OCI-LY7 (cell line): ENCODE measurements at places on chromosomes 6 and 20.

DNA sequence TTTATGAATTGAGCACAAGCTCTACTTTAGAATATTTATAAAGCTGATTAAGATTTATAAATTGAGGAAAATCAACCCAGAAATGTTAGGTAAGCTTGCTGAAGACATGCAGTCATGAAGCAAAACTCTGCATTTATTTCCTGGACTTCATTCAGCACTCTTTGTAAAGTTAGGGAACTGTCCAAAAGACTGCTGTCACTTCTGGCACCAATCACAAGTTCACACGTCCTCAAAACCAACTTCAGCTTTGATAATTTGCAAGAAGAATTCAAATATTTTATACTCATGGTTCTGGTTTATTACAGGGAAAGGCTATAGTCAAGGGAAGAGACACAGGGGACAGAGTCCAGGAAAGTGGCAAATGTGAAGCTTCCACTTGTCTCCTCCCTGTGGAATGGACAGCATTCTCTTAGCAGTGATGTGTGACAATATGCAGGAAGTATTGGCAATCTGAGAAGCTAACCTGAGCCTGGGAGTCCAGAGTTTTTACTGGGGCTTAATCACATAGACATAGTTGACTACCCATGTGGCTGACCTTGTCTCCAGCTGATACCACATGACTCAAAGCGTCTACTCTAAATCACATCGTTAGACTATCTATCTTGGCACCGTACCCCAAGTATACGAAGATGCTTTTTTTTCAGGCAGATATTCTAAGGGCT lies 85.4 kb downstream of the PPP1R14C start:
- no peak for DNase-seq

GRCh38 chr6:108476376-108476775 lies 84.3 kb upstream of the FOXO3 start:
- DNase-seq, result no peak

DNA sequence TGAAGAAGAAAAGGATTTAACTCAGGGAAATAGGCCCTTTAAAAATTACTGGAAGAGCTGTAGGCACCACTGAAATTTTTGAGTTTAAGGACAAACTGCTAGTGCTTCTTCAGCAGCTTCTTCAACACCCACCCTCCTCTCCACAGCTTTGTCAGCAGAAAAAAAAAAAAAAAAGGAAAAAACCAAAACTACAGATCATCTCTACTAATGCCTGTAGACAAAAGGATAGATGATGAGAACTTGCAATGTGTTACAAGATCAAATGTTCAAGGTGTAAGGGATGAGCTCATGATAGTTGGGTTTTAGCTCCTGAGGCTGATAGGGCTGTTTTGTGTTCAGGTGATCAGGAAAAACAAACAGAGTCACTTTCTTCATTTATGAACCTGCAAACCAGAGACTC lies 55.2 kb upstream of the PREP start:
- DNase-seq, result no peak

- no peak for DNase-seq
Measured at GRCh38 chr6:10082385-10082784, 332.5 kb downstream of the TFAP2A start.

DNA sequence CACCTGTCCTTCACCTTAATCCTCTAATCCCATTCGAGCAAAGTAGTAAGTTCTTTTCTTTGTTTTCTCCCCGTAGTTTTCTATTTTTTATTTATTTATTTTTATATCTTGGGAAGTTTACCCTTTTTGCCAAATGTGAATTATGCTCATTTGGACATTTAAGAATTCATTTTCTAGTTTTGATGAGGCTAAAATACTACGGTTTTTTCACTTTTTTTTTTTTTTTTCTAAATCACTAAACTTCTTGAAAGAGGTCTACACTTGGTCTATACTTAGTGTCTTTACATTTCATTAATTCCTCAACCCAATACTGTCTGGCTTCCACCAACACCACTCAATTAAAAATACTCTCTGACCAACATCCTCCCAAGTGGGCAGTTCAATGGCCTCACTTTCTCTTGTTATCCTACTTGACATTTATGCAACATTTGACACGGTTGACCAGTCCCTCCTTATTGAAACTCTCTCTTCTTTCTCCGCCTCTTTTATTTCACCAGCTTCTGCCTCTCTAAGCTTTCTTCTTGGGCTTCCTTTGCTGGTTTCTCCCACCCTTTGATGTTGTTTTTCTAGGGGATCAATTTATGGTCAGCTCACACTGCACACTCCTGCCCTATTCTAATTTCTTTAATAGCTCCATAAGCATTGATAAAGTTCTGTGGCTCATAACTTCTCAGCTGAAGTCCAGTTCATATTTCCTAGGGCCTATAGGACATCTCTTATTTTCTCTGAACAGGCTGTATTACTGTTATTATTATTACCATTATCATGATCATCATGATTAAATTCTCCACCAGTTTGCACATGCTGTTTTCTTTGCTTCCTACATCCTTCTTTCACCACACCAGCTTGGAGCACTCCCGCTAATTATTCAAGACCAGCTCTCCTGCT lies 72.6 kb upstream of the CITED2 start:
- no peak for DNase-seq

- no peak for DNase-seq
Measured at GRCh38 chr6:1315560-1316386, 3.9 kb downstream of the FOXQ1 start.

GRCh38 chr6:52000064-52000463 lies 87.3 kb downstream of the PKHD1 start:
- no peak for DNase-seq

DNA sequence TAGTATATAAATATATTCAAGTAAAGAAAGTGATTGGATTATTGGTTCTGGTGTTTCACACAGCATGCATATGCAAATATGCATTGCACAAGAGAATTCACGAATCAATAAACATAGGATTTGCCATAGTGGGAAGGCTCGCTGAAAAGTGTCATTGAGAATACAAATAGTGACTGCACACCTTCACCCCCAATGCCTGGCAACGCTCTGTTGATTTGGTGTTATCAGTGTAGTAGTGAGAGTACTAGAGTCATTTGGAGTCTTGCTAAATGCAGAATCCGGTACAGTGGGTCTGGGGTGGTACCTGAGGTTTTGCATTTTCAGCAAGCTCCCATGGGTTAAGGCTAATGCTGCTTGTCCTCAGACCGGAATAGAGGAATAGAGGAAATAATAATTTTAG lies 49.7 kb upstream of the NAA20 start:
- DNase-seq, result no peak

- DNase-seq, result no peak
Measured at GRCh38 chr6:119637768-119638167, 288.2 kb upstream of the MAN1A1 start.

DNA sequence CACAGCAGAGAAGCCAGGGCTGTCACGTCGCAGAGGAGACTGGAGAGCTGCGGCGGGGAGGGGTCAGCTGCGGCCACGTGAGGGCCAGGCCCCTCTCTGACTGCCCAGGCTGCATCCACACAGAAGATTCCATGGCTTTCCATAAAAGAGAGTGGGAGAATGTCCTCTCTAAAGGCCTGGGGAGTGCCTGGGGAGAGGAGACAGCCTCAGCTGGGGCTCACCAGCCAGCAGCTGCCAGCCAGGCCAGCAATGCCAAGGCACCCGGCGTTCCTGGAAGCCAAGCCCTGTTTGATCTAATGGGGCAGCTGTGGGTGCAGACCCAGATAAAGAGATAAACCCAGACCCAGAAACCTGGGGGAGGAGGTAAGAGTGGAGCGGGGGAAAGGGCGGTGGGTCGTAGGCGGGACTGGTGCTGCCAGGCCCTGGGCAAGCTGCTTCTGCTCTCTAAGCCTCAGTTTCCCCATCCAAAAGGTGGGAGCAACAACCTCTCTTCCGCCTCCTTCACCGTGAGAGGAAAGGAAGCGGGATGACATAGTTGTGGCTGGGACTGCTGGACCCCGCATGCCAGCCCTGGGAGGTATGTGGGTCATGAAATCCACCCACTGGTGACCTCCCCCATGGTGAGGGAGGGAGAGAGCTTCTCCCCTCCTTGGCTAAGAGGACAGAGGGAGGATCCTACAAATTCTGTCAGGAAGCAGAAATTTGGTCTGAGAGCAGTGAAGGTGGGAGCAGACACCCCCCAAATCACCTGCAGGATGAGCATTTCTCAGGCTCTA lies 3.1 kb upstream of the OSBPL2 start:
- DNase-seq, result no peak

DNA sequence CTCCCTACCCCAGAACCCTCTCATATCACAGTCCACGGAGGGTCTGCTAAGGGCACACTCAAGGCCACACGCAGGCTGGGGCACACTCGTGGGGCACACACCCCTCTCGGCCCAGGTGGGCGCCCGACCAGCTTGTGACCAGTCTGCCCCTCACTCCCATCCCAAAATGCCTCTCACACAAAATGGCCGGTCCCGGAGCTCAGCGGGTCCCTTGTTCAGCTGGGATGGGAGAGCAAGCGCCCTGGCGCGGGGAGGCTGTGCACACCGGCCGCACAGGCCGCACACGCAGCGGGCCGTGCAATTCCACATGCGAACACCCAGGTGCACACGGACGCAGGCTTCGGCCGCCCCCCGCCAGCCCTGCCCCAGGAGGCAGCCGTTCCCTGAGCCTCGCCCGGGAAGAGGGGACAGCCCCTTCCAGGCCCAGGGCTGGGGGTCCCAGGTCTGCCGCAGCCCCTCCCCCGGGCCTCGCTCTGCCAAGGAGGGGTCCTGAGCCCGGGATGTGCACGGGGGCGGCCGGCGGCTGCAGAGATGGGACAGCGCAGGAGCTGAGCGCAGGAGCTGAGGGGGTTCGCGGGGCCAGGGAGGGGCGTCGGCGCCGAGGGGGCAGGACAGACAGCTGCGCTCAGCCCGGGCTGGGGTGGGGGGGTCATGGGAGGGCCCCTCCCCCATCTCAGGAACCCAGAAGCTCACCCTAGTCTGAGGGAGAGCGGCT lies 1.3 kb downstream of the KCNQ2 start:
- DNase-seq, result no peak

GRCh38 chr20:60787276-60787675 lies 464.8 kb upstream of the CDH4 start:
- no peak for DNase-seq

- DNase-seq, result no peak
Measured at GRCh38 chr6:95815389-95816056, 200.3 kb upstream of the FUT9 start.

DNA sequence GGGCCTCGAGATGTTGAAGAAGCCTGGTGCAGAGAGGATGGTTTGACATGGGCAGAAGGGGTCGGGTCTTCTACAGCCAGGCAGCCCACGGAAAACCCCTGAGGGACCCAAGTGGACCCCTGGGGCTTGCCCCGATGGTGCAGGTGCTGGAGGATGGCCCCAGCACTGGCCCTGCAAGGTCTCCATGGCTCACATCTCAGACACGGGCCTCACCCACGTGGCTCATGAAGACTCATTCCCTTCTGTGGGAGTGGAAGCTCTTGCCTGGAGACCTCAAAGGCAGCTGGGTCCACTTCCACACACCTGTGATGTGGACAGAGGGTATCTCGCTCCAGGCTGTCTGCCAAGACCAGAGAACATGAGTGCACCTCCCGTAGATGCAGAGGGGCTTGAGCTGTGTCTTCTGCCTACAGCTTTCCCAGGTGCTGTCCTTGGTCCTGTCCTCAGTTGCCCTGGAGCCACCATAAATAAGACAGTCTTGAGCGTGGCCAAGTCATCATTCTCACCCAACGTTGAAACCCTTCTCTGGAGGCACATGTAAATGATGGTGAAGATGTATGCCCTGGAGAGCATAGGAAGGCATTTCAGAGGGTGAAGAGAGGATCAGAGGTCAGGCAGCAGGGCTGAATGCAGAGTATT lies 108.0 kb downstream of the SYNDIG1 start:
- DNase-seq, result no peak

DNA sequence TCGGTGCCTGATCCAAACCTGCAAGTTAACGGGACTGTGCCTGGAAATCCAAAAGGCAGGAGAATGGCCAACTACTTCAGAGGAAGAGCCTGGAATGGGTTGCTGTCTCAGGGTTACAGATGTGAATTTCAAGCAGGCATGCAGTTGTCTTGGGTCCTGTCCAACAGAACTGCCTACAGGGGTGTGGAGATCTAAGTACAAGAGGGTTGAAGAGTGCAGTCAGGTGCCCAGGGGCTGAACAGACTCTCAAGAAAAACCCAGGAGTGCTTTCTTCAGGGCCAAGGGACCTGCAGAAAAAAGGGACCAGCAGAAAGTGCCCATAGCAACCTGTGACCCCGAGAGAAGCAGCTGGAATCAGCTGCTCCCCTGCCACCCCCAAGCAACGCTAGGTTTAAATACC lies 71.0 kb downstream of the PREP start:
- no peak for DNase-seq

GRCh38 chr6:20789162-20789561 lies 254.9 kb downstream of the CDKAL1 start:
- DNase-seq, result no peak

DNA sequence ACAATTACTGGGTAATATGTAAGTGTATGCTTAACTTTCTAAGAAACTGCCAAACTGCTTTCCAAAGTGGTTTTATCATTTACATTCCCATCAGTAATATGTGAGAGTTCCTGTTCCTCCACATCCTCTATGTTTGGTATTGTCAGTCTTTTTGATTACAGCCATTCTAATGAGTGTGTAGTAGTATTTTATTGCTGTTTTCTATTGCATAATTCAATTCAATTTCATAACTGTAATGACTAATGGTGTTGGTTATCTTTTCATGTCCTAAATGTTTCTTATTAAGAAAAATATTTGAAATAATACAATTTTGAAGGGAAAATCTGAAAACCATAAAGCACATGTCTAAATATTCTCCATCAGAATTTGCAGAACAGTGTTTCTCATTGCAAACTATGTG lies 119.3 kb downstream of the MAP3K7 start:
- no peak for DNase-seq

DNA sequence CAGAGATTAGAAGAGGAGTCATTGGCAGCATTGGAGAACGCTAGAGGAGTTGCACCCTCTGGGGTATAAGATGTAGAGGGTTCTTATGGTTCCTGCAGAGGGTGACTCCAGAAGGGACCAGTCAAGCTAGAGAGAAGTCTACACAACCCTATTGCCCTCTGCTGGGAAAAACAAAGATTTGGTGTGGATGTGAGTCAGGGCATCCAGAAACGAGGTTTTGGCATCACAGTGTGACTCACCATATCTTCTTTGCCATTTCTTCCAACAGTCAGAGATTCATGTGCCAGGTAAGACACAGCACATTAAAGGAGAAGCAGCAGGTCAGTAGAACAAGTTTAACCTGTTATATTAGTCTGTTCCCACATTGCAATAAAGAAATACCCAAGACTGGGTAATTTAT lies 598.8 kb downstream of the MAFB start:
- no peak for DNase-seq

GRCh38 chr20:438571-439469 lies 23.5 kb downstream of the TBC1D20 start:
- peak; percentile 28 for DNase-seq

- DNase-seq, result no peak
Measured at GRCh38 chr6:100461917-100462705, 2.6 kb downstream of the SIM1 start.

DNA sequence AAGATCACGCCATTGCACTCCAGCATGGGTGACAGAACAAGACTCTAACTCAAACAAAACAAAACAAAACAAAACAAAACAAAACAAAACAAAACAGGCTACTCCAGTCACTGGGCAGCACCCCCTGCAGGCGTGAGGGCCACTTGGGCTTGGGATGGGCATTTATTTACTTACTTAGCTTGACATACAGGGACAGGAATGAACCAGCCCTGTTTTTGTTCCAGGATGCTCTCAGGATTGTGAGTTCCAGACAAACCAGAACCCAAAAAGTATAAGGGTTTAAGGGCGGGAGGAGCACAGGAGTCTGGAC lies 4.0 kb upstream of the PTPN1 start:
- DNase-seq, result no peak

- DNase-seq, result no peak
Measured at GRCh38 chr6:17768388-17768787, 61.7 kb upstream of the NUP153 start.
